Left renal cortex interstitium (tissue), 4 donors: ENCODE measurements at places on chromosomes 2 and 18.

DNA sequence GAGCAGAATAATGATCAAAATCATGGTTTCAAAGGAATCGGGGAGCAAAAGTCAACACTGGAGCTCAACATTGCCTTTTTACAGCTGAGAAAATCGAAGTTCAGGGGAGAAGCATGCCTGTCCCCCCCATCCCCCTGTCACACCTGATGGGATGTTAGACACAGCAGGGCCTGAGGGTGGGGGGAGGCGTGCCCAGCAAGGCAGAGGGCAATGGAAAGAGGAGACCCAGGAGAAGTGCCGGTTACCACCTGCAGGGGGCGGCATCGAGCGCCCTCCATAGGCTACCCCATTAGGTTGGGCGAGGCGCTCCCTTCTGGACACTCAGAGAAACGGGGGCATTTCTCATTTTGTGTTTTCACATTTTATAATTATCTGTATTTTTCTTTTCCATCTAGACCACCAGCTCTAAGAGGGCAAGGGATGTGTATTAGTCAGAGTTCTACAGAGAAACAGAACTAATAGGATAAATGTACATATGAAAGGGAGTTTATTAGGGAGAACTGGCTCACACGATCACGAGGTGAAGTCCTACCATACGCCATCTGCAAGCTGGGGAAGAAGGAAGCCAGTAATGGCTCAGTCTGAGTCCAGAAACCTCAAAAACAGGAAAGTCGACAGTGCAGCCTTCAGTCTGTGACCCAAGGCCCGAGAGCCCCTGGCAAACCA lies 271.3 kb downstream of the LRATD1 start:
- no peak for DNase-seq

DNA sequence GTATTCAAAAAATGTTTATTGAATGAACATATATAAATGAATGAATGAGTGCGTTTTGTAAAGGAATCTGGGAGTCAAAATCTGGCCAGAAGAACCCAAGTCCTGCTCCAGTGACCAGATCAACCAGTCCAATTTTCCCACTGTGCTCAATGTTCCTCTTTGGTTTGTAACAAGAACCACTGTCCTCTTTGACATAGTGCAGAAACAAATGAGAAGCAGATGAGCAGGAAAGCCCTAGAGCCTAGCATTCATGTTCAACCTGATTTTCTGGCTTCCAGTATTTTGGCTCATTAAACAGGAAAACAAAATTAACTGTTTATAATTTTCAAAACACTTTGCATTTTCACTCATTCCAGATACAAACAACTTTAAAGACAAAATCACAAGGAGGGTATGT lies 23.2 kb downstream of the FAM124B start:
- DNase-seq, result no peak

- no peak for DNase-seq
These were observed 750.5 kb downstream of the LRP1B start for GRCh38 chr2:141380008-141380979.

- DNase-seq, result no peak
These were observed 4.4 kb upstream of the PARD6G start for GRCh38 chr18:80251700-80252099.

DNA sequence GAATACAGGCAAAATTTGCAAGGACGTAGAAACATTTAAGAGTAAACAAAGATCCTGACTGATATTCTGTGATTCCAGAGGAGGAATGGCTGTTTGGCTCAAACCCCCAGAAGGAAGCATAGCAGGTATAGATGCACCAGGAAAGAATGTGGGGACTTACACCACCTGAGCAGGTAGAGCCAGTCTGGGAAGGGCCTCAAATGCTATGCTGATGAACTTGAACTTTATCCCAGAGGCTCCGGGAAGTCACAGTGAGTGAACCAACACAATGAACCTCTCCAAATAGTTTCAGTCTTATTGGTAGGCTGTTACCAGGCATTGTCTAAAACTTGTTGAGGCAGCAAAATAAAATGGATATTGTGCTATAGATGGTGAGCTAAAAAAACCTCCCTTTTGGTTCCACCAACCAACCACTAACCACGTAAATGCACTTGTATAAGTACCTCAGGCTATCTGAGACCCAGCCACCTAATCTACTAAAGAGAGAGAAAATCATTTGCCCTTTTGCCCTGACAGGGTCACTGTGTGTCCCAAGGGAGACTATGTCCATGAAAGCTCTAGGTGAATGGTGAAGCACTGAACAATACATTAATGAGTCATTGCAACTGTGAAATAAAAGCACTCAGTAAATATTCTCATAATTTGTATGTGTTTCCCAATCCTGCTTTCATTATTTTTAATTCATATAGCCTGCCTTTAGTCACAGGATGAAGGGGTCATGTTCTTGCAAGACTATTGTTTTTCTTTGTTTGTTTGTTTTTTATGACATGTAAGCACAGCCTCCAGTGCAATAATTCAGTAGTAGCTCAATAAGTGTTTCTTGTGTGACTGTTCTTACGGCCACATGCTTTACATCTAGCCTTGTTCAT lies 911.6 kb downstream of the EPHA4 start:
- DNase-seq, result no peak

DNA sequence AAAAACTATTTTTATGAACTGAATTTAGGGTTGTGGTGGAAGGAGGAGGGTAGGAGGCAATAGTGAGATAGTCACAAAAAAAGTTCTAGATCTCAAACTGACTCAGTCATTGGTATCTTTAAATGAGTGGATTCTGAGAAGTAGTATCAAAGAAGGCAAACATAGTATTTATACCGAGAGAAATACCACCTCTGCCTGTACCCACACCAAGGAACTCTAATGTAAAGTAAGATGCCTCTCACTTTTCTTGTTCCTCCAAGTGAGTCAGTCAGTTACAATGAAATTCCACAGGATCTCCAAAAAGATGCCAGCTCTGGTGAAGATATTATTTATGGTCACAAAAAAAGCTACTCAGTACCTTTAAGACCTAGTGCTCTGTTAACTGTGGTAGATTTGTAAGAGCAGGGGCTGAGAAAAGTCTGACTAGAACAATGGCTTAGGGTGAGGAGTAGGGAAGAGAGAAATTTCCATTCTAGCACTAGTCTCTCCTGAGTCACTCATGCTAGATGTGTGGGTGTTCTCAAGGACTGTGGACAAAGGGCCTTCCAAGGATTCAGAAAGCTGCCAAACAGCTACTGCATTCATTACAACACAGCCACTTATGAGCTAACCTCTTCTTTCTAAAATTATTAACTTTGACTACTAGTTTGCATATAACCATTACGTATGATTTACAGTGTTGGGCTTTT lies 36.3 kb downstream of the YWHAQ start:
- no peak for DNase-seq

DNA sequence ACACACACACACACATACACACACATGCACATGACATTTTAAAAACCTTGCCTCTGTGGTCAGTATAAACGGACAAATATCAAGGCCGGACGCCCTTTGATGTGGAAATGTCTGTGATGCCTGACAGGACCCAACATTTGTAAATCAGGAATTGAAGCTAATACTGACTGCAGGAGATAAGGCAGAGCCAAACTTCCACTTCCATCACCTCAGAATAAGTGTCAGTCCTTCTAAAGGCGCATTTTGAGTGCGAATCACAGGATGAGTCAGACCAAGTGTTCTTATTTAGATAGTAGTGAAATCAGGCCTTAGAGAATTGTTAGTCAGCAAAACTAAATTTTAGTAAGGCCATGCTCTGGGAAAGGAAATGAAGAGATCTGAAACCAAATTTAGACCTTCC lies 211.7 kb upstream of the LRATD1 start:
- no peak for DNase-seq

GRCh38 chr2:12196495-12196894 lies 450.1 kb downstream of the LPIN1 start:
- no peak for DNase-seq

DNA sequence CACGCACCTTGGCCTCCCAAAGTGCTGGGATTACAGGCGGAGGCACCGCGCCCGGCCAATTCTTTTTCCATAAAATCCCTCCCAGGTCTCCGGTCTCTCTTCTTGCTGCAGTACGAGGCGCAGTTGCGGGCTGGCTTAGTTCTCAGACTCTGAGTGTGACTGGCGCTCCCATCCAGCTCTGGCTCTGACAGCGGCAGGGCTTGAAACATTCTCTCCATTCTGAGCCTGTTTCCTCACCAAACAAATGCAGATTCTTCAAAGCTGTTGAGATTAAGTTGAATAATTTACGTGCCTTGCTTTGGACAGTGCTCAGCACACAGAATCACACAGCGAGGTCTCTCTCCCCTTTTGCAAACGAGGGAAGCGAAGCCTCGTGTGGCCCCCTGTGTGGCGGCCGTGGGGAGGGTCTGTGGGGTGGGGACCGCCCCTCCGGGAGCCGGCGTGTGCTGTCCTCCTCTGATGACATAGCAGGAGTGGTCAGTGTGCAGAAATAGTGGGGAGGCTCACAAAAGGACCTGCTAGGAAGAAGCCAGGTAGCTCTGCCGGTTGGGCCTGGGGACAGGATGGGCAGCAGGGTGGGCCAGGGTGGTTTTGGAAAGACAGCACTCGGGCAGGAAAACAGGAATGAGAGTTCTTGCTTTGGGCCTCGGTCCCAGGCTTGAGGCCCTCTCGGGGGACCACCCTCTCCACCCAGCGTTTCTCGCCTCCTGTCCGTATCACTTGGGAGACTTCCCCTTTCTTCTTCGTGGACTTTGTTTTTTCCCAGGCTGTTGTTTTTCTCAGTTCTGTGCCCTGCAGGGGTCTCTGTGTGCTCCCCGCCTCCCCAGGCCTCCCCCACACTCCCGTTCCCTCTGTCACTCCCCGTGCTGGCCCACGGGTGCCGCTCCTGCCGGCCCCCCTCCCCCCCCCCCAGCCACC lies 75.0 kb downstream of the KCNG2 start:
- DNase-seq, result no peak

DNA sequence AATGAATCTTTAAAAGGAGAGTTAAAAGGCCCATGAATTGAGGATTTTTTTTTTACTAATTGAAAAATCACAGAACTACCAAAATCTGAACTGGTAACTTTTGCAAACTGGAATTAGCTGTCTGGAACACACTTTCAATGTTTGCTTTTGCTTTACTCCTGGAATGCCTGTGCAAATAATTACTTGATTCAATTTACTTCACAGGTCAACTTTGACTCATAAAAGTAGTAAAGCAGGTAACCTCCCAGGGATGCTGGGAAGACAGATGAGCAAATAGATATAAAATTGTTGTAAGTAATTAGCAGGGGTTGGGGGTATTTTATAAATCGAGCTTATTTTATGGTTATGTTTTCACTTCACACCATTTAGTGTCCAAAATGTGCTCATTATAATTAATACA lies 398.3 kb upstream of the HNRNPA3 start:
- no peak for DNase-seq

GRCh38 chr2:238306672-238306998 lies 13.7 kb upstream of the TRAF3IP1 start:
- no peak for DNase-seq

DNA sequence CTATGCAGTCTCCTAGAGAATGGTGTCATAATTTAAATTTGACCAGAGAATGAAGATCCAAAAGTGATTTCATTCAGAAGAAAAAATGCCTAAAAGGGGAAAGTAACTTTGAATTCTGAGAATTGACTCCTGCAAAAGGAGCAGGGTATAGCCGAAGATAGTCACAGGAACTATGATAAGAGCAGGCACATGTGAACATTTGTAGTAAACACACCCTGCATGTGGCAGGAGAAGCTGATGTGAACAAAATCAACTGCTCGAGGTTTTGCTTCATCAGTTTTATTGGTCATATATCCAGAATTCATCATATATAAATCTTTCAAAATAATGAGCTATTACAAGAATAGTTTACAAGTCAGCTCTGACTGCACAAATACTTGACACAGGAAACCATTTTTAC lies 14.0 kb downstream of the MCFD2 start:
- DNase-seq, result no peak

DNA sequence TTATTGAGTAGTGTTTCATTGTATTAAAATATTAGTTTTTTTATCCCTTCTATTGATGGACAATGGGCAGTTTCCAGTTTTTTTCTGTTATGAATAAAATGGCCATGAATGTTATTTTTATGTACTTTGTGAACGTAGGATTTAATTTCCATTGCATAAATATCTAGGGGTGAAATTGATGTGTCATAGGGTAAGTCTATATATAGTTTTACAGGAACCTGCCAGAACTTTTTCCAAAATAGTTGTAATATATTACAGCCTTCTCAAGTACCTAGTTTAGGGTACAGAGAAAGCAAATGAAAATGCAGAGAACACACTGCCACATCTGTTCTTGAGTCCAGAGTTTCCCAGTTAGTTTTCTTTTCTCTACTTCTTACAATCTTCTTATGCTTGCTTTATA lies 378.6 kb downstream of the MEIS1 start:
- DNase-seq, result no peak

DNA sequence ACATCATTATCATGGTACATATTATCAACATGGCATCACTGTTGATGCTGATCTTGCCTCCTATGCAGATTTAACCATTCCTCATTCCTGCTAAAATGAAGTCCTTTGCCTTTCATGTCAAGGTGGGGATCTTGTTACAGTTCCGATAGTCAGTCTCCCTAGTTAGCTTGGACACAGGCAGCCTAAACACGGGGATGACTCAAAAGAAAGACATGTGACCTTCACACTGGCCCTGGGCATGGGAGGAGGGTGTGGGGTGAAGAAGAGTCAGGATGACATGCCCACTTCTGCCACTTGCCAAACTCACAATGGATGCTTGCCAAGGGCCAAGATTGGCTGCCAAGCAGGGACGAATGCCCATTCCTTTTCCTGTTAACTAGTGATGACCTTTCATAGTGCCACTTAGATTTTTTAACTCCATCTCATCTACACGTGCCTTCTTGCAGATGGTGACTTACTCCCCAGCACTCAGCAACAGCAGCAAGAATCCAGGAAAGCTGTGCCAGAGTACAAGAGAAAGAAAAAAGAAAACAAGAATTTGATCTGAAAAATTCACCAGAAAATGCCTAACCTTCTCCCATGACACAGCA lies 13.9 kb upstream of the SLC1A4 start:
- no peak for DNase-seq

DNA sequence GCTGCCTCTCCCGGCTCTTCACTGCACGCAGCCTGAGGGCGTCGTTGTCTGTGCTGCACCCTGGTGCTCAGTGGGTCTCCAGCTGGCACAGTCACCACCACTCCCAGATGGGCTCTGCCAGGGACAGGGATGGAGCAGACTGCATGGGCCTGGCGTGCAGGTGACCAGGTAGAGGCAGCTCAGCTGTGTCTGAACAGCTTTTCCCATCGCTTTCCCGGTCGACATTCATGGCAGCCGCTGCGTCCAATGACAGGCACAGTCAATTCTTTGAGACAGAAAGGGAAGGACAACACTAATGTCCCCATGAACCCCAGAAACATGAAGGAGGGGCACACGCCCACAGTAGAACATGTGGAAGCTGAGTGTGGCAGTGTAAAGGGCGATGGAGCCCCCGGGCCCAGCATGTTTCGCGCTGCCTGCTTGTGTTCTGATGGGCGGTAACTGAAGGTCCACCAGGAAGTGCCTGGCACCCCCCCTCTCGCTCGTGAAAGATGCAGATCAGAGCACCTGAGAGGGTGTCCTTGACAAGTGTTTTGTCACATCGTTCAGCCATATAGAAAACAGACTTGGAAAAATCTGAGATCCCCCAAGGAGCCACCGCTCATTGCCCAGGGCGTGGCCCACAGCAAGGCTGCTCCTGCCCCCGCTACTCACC lies 122.4 kb downstream of the NFATC1 start:
- DNase-seq, result no peak
